Effector CD4-positive, alpha-beta T cell (primary cell): ENCODE measurements at places on chromosomes 7 and 10.

DNA sequence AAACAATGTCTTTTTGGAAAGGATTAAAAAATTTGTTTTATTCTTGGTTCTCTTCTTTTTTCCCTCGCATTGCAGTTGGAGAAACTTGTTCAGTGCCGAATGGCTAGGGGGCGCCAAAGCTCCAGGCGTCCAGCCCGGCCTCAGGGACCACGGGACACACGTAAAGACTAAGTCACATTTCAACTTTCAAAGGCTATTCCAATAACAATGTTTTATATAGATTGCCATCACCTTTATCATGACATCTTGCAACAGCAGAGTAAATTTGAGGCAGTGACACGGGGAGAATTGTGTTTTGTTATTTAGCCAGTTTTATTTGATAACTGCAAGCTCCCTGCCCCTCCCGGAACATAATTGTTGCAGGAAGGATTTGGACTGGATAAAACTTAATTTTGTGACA lies 2.2 kb upstream of the IGFBP3 start:
- DNase-seq, result no peak

- DNase-seq, result no peak
Observed at GRCh38 chr10:61120805-61121204, 176.8 kb upstream of the RHOBTB1 start.

- no peak for DNase-seq
Observed at GRCh38 chr10:49747303-49747646, 14.8 kb downstream of the OGDHL start.

- no peak for DNase-seq
Observed at GRCh38 chr10:57849691-57850357, 417.9 kb downstream of the IPMK start.

DNA sequence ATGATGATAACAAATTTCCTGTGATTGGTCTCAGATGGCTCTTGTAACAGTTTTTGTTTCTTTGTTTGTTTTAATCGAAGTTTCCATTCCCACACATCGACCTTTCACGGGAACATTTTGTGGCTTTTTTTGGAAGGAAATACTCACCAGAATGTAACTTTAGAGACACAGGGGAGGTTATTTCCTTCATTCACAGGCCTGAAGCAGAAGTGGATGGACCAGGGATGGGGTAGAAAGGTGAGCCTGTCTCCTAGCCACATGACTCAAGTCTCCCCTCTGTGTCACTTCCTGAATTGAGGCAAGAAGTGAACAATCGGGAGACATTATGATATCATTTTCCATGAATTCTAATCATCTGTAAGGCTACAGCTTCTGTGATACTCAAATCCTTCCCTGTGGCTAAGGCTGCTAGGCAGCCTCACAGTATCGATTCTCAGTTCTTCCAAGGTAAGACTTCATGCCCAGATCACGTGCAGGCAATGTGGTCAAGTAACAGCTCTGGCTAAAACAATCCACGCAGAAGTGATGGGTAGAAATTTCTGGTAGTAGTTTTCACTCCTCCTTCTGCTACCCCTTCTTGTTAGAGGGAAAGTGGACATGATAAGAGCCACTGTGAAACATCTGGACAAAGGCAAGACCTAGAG lies 203.9 kb upstream of the NEBL start:
- DNase-seq, result no peak

DNA sequence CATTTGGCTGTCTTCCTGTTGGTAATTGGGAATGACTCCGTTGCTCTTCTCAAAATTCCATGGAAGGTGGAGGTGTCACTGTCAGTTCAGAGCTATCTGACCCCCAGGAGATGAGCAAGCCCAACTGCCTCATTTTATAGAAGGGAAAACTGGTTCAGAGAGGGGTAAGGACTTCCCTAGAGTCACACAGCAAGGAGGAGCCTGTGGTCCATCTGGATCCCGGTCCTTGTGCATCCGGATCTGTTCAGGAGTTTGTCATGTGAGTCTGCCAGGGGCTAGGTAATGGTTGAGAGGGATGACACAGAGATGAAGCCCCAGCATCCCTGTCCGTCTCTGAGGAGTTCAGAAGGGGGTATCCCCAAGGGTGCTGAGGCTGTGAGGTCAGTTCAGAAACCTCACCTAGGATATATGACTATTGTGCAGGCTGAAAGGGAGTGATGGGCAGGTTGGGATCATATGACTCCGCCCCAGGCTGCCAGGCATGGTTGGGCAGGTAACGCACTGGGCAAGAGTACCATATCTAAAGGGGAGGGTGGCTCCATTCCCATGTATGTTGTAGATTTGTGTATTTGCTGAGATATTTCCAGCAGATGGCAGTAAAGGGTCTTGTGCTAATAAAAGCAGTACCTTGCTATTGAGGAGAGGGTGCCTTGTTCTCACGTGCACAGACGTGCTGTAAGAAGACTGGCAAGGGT lies 16.0 kb upstream of the SLC29A3 start:
- no peak for DNase-seq

DNA sequence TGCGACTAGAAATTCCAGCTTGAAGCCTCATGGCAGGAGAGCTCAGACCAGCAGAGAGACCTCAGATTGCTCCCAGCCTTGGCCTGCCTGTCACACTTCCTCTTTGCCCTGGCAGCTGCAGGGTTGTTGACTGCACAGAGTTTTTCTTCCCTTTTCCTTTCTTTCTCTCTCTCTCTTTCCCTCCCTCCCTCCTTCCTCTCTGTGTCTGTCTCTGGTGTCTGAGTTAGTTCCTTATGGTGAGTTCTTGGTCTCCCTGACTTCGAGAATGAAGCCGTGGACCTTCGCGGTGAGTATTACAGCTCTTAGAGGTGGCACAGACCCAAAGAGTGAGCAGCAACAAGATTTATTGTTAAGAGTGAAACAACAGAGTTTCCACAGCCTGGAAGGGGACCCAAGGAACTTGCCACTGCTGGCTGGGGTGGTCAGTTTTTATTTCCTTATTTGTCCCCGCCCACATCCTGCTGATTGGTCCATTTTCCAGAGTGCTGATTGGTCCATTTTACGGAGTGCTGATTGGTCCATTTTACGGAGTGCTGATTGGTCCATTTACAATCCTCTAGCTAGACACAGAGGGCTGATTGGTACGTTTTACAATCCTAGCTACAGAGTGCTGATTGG lies 266.3 kb downstream of the RPS24 start:
- no peak for DNase-seq

- no peak for DNase-seq
Observed at GRCh38 chr10:60388709-60389301, 870 bp downstream of the ANK3 start.

GRCh38 chr10:4062072-4062471 lies 277.1 kb upstream of the KLF6 start:
- no peak for DNase-seq

DNA sequence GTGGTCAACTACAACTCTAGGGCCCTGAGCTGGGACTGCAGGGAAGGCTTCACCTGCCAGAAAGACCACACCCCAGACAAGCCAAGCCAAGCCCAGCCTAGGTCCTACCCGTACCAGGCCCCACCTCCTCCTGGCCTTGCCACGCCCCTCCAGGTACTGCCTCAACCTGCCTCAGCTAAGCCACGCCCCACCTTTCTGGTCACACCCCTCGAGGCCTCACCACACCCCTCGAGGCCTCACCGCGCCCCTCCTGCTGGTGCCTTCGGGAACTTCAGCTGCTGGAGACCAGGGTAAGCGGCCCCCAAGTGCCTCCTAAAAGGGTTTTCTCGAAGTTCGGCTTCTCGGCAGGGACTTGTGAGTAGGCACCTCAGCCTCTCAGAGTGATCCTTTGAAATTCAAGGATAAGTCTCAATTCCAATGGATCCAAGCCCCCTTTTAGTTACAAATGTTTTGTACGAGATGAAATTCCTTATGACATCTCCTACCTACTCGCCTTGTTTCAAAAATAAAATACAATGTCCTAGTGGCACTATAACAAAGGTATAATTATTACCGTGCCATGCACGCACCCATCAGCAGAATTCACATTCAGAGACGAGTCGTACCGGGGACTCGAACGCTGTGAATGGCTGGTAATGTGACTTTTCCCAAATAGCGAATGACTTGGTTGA lies 171.2 kb downstream of the ARHGAP21 start:
- DNase-seq, result no peak

DNA sequence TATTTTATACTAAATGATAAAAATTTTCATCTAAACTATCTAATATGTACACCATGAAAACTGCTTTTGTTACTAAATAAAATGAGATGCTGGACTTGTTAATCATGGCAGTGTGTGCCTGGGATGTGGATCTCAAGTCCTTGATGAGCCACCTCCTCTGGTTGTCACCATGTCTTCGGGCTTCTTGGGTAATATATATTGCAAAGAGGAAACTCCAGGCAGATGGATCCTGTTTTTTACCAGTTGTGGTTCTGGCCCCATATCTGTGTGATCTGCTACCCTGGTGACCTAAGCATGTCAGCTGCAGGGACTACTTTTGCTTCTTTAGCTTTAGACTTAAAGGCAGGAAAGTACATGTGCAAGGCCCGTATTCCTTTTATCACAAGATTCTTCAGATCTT lies 46.2 kb downstream of the TMEM60 start:
- DNase-seq, result no peak

DNA sequence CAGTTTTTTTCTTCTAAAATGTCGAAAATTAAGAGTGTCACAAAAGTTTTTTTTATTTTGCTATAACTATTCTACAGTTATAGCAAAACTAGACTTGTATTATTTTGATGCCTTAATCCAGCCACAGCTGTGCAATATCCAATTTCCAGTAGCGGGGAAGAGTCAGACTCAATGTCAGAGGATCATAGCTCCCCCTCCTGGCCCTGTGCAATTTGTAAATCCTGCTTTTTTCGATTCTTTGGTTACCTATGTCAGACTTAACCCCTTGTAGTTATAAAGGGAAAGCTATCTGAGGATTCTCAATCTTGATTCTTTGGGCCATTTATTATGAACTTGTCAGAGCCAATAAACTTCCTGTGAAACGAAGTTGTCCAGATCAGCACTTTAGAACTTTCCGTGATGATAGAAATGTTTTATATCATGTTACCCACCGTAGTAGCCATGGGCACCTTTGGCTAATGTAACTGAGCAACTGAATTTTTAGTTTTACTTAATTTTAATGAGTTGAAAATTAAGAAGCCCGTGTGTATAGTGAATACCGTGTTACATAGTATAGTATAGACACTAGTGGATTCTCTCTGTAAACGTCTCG lies 87.7 kb upstream of the PRKCQ start:
- no peak for DNase-seq

DNA sequence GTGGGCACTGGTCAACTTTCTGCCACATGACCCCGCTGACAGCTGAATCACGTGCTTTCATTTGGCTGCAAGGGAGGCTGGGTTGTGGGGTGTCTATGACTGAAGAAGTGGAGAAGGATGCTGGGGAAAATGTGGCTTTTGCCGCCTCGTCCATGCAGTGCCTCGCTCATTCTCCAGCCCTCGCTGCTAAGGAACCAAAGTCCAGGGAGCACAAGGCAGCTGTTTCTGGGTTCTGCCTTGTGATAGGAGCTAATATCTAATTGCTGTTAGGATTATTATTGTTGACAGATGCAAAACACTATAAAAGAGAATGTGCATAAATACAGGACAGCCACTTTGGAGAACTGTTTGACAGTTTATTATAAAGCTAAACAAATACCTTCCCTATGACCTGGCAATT lies 4.9 kb upstream of the CAMK2B start:
- no peak for DNase-seq

- no peak for DNase-seq
Observed at GRCh38 chr7:131633342-131633843, 77.0 kb upstream of the PODXL start.

DNA sequence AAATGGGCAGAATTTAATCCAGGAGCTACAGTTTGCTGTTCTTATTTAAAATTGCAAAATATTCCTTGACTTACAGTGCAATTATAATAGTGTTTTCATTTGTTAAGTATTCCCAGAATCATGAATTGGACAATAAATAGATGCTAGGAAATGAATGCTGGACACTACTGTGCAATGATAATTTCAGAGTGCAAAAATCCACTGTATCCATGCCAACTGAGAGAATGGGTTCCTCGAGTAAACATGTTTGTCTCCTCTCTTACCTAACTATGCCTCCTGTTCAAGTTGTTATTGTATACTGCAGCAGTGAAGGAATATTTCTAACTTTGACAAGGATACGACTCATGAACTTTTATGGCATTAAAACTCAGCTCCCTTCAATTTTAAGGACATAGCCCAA lies 1396.3 kb downstream of the GATA3 start:
- DNase-seq, result no peak

DNA sequence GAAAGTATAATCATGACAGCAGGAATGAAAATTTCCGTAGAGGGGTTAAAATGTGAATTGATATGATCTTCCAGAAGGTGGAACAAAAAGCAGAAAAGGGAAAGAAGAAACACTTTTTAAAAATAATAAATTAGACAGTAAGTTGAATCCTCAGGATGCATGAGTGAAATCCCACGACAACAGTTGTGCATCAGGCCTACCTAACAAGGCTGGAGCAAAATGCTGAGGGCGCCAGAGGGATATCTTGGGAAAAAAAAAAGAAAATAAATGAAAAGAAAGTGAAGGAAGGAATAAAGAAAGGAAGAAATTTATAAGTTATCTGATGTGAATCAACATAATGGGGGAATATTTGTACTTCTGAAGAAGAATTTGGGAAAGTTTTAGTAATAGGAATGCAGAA lies 13.0 kb upstream of the HUS1 start:
- DNase-seq, result no peak

- no peak for DNase-seq
Observed at GRCh38 chr7:41046776-41047175, 656.1 kb downstream of the INHBA start.

DNA sequence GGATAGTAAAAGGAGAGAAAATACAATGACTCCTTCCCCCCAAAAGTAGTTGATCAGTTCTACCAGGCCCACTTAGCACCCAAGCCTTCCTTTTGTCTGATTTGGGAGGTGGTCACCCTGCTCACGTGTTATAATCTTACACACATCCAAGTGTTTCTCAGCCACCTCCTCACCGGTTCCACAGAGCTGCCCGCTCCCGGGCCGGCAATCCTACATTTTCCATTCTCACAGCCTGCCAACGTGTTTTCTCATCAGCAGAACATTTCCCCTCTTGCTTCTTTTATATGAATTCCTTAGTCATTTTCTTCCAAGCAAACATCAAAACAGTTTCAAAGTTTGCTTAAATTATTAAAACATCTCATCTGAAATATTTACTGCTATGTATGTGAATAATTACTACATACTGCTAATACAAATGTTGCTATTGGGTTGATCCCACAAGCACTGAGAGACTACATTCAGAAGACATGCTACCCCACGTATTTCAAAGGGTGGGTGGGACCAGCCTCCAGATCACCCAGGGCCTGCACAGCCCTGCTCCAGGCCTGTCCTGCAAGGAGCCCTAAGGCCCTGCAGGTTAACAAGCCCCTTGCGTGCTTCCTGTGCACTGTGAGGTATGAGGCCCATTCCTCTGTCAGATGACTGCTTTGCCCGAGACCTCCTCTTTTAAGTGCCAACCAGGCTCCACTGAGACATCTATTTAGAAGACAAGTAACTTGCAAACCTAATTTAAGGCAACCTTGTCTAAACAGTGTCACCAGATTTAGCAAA lies 75.3 kb downstream of the GRB10 start:
- no peak for DNase-seq

- no peak for DNase-seq
Observed at GRCh38 chr10:44313761-44314165, 71.1 kb downstream of the CXCL12 start.

GRCh38 chr7:26081638-26082037 lies 70.4 kb upstream of the NFE2L3 start:
- DNase-seq, result no peak

GRCh38 chr7:68461430-68461829 lies 1136.8 kb upstream of the AUTS2 start:
- DNase-seq, result no peak

- DNase-seq, result no peak
Observed at GRCh38 chr10:52313256-52313932, 687 bp upstream of the DKK1 start.

GRCh38 chr7:101161692-101162471 lies 3.5 kb downstream of the VGF start:
- no peak for DNase-seq
